BJ (cell line): ENCODE measurements at places on chromosomes 5 and 9. TPM values are rescaled to one million over a fixed set of nuclear protein-coding genes. Genes with fewer than 3 reads are reported as not detected.

SLC34A3 gene
- not detected in 2 replicates for polyA plus RNA-seq

FBN2 gene
- 141 and 157 TPM in 2 replicates for polyA plus RNA-seq

TMEM215 gene
- polyA plus RNA-seq = not detected in 2 replicates

FGFR4 gene
- 0.10 and 0.12 TPM in 2 replicates for polyA plus RNA-seq

VAV2 gene
- polyA plus RNA-seq = 9.0 and 9.9 TPM in 2 replicates

IFNA21 gene
- not detected in 2 replicates for polyA plus RNA-seq

NMUR2 gene
- polyA plus RNA-seq = not detected in 2 replicates

NR2F1-AS1 gene
- 13.7 and 27.3 TPM in 2 replicates for polyA plus RNA-seq

LECT2 gene
- polyA plus RNA-seq = 0.10 TPM in 1 of 2 replicates, not detected in the other

FBP2 gene
- polyA plus RNA-seq = not detected in 2 replicates

ANAPC2 gene
- 14.6 and 25.5 TPM in 2 replicates for polyA plus RNA-seq

SLC28A3 gene
- 0.27 and 0.42 TPM in 2 replicates for polyA plus RNA-seq

WNT8A gene
- not detected in 2 replicates for polyA plus RNA-seq

SEMA5A gene
- polyA plus RNA-seq = 56.4 and 98.4 TPM in 2 replicates

CD72 gene
- 1.1 and 1.7 TPM in 2 replicates for polyA plus RNA-seq

RGMB gene
- polyA plus RNA-seq = 64.3 and 89.7 TPM in 2 replicates

PDCD1LG2 gene
- polyA plus RNA-seq = 49.8 and 61.9 TPM in 2 replicates

PPP1R26 gene
- 4.4 and 6.0 TPM in 2 replicates for polyA plus RNA-seq

QRFP gene
- polyA plus RNA-seq = not detected in 2 replicates

DEPDC1B gene
- polyA plus RNA-seq = 6.5 and 6.8 TPM in 2 replicates

SPINK4 gene
- polyA plus RNA-seq = not detected in 2 replicates

PCDHGA3 gene
- polyA plus RNA-seq = 1.9 and 2.5 TPM in 2 replicates

MUSK gene
- polyA plus RNA-seq = 0.04 and 0.09 TPM in 2 replicates

SMIM33 gene
- polyA plus RNA-seq = not detected in 2 replicates

CNTFR gene
- polyA plus RNA-seq = 0.09 TPM in 1 of 2 replicates, not detected in the other

RNF180 gene
- 1.0 and 1.8 TPM in 2 replicates for polyA plus RNA-seq

OGN gene
- polyA plus RNA-seq = 0.02 TPM in 1 of 2 replicates, not detected in the other

MAN1B1 gene
- 53.0 and 80.0 TPM in 2 replicates for polyA plus RNA-seq

IFNK gene
- polyA plus RNA-seq = not detected in 2 replicates

LHX3 gene
- polyA plus RNA-seq = not detected in 2 replicates

SPOCK1 gene
- 293 and 304 TPM in 2 replicates for polyA plus RNA-seq

OR13J1 gene
- polyA plus RNA-seq = not detected in 2 replicates

BRINP1 gene
- 0.60 TPM in 2 replicates for polyA plus RNA-seq

SPATA6L gene
- 0.39 and 0.43 TPM in 2 replicates for polyA plus RNA-seq

SHLD3 gene
- polyA plus RNA-seq = 0.58 and 1.8 TPM in 2 replicates

HINT1 gene
- 335 and 489 TPM in 2 replicates for polyA plus RNA-seq

ROR2 gene
- polyA plus RNA-seq = 0.59 and 1.1 TPM in 2 replicates

GADD45G gene
- polyA plus RNA-seq = 0.07 TPM in 1 of 2 replicates, not detected in the other

TICAM2 gene
- 1.2 and 1.4 TPM in 2 replicates for polyA plus RNA-seq

CTSV gene
- 0.32 and 0.47 TPM in 2 replicates for polyA plus RNA-seq

ECSCR gene
- polyA plus RNA-seq = 0.37 and 0.38 TPM in 2 replicates

SLC6A3 gene
- not detected in 2 replicates for polyA plus RNA-seq

FKTN gene
- 8.2 and 18.6 TPM in 2 replicates for polyA plus RNA-seq

AQP3 gene
- 0.40 and 0.47 TPM in 2 replicates for polyA plus RNA-seq

COL5A1 gene
- 170 and 251 TPM in 2 replicates for polyA plus RNA-seq

OR1Q1 gene
- polyA plus RNA-seq = 1.0 and 1.1 TPM in 2 replicates
